ENCODE measurements at places on chromosomes 4 and X. TPM values are rescaled to one million over a fixed set of nuclear protein-coding genes. Genes with fewer than 3 reads are reported as not detected.

CSAG3 gene
- not detected for polyA plus RNA-seq

USO1 gene
- polyA plus RNA-seq, result 99.3 TPM

HPSE gene
- polyA plus RNA-seq, result 1.1 TPM

TNMD gene
- polyA plus RNA-seq, result 3.5 TPM

CYBB gene
- polyA plus RNA-seq, result 12.6 TPM

NUDT10 gene
- 11.8 TPM for polyA plus RNA-seq

PNCK gene
- 7.5 TPM for polyA plus RNA-seq

SPINK2 gene
- not detected for polyA plus RNA-seq

EIF1AX gene
- 97.2 TPM for polyA plus RNA-seq

CCDC160 gene
- polyA plus RNA-seq, result 11.6 TPM

Data from left kidney (tissue), 8 donors.